Activated T-helper 1 cell treated with anti-CD3 and anti-CD28 coated beads, Interleukin-12 subunit alpha, Interleukin-12 subunit beta, Interleukin-2, Interleukin-4 antibody, amounts not matched to agents 30 ng/mL and 10 ng/mL and 1 ng/mL, durations not matched to agents 14 hours and 24 hours and 36 hours (primary cell): ENCODE measurements at places on chromosomes 3 and 15. TPM values are rescaled to one million over a fixed set of nuclear protein-coding genes. Genes with fewer than 3 reads are reported as not detected.

Gene MCF2L2
- 4.1 and 6.1 TPM in 2 replicates for total RNA-seq

DNA sequence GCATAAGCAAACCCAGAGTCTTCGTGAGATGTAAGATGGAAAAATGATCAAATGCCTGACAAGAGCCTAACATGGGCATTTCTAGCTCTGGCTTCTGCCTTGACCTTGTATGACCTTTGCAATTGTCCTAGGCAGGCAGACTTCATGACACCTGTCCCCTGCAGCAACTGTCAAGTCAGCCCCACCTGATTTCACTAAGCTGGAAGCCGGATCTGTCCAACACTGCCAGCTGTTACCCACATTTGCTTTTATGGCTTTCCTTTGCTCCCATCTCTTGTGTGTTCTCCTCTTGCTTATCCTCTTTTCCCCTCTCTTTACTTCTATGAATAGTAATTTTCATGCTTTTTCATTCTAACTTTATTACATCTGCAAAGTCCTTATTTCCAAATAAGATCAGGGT, 48.5 kb upstream of the TNIK start:
- no peak for DNase-seq

- DNase-seq: peak; percentile 66
Measured at GRCh38 chr3:177337541-177338331, 140.5 kb upstream of the TBL1XR1 start.

GRCh38 chr15:101025896-101026631, 106.9 kb downstream of the LRRK1 start:
- DNase-seq: no peak

Gene GPR171
- total RNA-seq: 172 and 191 TPM in 2 replicates

DNA sequence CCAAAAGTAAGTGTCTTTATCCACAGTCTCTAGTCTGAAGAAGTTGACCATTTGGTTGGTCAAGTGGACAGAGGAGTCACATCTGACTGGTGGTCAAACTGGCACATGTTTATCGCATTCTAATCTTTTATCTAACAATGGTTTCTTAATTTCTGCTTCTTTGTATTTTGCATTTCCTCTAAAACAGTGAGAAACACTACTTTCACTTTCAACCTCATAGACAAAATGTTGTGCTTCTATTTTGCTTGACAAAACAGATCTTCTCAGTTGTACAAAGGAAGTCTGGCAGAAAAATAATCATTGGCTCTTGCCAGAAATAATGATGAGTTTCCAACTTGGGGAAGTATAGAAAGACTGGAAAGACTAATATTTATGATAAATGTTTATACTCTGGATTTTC, 103.9 kb downstream of the MME start:
- no peak for DNase-seq

Gene MESP1
- total RNA-seq: 4.6 and 6.6 TPM in 2 replicates
